Stimulated activated CD4-positive, alpha-beta T cell treated with anti-CD3 and anti-CD28 coated beads, Interleukin-1b, Interleukin-23, amount 100 ng/mL, for 24 hours (primary cell): ENCODE measurements at places on chromosomes 1 and 21.

DNA sequence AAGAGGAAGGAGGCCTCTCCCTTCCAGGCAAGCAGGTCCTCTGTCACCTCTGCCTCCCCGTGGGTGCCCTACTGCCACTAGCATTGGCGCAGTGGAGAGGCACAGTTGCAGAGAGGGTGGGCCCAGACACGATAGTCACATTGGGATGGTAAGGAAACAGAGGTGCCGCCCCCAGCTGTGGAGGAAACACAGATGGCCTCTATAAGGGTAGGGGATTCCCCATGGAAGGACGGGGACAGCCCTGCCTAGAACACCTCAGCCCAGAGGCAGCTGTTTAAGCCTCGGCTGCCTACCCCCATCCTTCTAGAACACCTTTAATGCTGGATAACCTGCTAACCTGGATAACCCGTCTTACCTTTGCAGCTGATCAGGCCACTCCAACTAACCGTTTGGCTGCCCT lies 65.7 kb upstream of the CNTN2 start:
- no peak for DNase-seq

GRCh38 chr1:246805135-246805716 lies 81.0 kb downstream of the SCCPDH start:
- no peak for DNase-seq

DNA sequence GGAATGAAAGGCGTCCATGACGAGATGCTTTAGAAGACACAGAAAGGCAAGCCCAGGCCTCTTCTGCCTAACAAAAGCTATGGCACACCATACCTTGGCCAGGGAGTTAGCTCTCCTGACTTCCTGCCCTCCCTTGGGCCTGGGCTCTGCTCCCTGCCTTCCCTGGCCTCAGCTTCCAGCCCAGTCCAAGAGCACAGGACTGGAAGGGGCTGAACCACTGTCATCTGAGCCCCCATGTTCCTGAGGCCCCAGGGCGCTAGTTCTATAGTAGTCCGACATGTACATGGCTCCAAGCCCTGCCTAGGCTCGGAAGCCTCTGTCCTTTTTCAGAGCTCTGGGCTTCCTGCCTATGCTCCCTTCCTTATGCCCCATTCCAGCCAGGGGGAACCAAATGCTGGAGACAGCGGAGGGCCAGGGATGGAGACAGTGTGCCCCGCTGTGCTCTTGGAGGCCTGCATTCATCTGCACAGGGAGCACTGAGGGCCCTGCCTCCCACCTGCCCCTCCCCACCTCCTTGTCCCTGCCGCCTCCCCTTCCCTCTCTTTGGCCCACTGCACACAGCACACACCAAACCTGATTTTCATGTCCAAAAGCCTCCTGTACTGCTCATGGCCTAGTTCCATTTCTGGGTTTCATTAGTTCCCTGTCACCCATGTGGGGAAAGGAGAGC lies 240.1 kb downstream of the RHOU start:
- no peak for DNase-seq

- no peak for DNase-seq
These were observed 75.2 kb downstream of the LMX1A start for GRCh38 chr1:165281207-165281901.

- no peak for DNase-seq
These were observed 58.4 kb downstream of the SLC35F3 start for GRCh38 chr1:233962878-233963277.

DNA sequence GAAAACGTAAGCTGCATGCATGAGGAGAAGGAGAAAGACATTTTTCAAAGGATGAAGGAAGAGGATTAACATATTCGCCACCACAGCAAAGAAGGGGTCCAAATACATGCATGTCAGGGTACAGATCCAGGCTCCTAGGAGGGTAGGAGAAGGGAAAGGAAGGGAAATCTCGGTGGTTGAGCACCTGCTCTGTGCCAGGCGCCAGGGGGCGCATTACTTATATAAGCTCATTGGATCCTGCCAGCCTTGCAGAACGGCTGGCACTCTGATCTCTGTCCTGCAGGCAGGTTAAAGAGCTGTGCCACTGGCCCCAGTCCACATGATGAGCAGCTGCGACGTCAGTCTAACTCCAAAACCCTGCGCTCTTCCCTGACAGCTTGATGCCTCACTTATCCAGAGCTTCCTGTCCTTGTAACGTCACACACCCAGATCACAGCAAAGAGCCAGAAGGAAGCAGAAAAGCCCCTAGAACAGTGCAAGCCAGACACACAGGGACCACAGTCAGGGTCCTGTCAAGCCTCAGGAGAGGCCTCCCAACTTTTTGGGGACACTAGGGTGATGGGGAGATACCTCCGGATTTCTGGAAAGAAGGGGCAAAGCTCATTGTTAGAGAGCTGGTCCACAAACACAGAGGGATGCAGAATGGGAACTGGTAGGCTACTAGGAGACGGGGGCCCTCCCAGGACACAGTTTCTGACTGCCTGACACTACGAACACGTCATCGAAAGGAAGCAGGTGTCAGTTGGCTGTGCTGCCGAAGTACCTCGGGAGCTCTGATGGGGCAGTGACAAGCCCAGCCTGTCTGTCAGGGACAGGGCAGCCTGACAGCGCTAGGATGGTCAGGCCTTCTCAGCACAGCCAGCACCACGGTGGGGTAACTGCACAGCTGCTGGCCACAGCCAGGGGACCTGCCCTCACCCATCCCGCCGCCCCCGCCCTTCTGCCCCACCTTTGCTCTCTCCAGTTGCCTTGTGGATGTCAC lies 99.1 kb downstream of the BEND5 start:
- DNase-seq: peak; percentile 4

GRCh38 chr1:30475201-30475600 lies 248.2 kb downstream of the MATN1 start:
- DNase-seq: no peak

GRCh38 chr1:240967070-240967724 lies 355.2 kb upstream of the GREM2 start:
- DNase-seq: no peak

GRCh38 chr1:87841332-87841731 lies 512.7 kb downstream of the LMO4 start:
- DNase-seq: no peak

DNA sequence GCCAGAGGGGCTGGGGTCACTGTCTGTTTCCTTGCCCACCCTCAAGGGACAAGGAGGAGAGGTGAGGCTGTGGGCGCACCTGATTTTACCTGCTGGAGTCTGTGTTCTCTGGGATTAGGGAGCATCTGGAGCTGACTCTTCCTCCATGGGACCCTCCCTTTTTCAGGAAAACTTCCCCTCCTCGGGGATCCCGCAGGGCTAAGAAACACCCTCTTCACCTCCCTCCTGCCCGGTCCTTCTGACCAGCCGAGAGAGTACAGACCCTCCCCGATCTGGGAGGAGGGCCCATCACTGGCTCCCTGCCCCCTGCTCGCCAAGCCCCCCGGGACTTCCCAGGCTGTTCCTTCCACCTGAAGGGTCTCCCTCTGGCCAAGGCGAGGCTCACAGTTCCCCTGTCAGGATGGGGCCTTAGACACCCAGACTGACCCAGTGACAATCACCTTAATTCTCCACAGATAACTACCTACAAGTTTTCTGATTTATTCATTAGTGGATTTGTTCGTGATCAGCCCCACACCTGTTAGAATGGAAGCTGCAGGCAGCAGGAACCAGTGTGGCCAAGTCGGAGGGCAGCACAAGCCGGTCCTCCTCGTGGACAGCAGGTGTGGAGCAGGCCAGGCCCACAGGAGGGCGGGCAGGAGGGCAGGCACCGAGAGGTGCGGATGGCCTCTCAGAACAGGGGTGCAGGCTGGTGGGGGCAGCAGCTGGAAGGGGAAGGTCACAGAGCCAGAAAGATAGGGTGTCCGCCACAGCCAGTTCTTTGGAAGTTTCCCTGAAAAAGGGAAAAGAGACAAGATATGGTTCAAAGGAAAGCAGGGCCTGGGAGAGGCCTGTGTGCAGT lies 15.9 kb upstream of the SAMD11 start:
- DNase-seq: no peak

- DNase-seq: no peak
These were observed 38.4 kb downstream of the NFASC start for GRCh38 chr1:204909109-204909508.

GRCh38 chr1:19785660-19786059 lies 14.1 kb downstream of the TMCO4 start:
- no peak for DNase-seq

DNA sequence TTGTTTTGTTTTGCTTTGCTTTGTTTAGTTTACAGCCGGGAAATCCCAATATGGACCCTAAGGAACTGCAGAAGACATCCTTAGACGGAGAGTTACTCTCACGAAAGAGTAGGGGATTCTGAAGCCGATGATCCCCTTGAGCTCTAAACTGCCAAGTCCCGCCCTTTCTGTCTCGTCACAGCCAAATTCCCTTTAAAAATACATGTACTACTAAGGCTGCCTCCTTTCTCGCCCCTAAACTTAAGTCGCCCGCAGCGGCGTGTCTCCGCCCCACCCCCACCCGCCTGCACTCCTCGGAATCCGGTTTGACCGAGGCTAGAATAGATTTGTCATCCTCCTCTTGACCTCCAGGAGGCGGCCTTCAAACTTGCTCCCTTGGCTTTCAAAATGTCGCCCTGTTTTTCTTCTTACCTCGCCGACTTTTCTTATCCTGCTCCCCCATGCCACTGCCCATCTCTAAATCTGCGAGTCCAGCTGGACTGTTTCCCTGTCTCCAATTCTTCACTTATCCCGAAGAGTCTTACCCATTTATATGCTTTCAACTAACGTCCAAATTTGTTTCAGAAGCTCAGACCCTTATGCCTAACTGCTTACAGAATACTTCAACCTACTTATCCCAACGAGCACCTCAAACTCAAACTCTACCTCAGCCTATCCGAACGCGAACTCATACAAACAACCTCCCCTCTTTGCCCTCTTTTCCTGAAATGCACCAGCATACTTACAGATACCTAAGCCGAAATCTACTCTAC lies 10.9 kb upstream of the BOLA1 start:
- DNase-seq: peak; percentile 52

- DNase-seq: no peak
These were observed 65.2 kb downstream of the PSMG1 start for GRCh38 chr21:39118061-39118460.

DNA sequence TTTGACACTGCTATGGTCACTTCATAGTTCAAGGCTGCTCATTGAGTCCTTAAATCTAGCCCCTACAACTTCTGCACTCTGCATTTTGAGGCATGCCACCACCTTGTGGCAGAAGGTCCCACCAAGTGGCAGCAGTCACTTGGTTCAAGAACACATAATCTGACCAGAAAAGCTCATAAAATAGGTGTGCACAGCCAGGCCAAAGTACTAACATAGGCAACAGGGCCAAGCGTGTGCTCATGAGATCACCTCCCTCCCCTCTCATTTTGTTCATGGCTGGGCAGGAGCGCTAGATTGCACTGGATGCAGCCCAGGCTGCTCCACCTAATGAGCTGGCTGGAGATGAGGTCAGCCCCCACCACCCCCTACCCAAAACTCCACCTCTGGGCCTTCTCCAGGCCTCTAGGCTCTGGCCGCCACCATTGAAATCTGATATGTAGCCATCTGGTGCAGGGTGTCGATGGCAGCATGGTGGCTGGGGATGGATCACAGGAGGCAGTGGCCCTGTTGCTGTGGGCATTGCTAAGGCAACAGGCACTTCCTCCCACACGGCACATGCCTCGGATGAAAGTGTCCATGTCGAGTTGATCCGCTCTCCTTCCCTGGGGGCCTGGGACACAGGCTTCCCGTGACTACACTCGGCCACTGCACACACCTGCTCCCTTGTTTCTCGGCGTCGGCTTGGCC lies 193.2 kb downstream of the TRABD2B start:
- no peak for DNase-seq

DNA sequence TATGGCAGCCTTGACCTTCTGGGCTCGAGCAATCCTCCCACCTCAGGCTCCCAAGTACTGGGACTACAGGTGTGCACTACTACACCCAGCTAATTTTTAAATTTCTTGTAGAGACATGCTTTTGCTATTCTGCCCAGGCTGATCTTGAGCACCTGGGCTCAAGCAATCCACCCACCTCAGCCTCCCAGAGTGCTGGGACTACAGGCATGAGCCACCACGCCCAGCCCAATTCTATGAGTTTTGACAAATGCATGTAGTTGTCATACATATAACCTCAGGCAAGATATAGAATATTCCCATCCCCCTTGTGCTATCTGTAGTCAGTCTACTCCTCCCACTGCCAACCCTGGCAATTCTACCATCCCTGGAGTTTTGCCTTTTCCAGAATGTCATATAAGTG lies 38.7 kb upstream of the TTC22 start:
- no peak for DNase-seq

DNA sequence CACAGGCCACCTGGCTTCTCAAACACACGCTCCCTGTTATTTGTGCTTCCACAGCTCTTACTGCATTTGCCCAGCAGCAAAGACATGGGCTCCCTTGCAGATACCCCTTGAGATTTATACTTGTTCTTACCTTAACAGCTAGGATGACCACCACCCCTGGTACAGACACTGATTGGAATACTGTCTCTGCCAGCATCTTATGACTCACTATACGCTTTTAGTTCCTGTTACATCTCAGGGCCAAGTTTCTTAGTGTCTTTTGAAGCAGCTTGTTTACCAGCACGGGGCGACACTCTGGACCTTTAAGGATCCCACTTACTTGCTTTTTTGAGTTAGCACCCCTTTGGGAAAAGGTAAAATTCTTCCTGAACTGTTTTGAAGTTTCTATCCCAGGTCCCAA lies 874.8 kb downstream of the KCNT2 start:
- no peak for DNase-seq

- no peak for DNase-seq
These were observed 185.9 kb upstream of the ATP1B1 start for GRCh38 chr1:168920456-168921094.
